ENCODE measurements at places on chromosomes 12 and 14. TPM values are rescaled to one million over a fixed set of nuclear protein-coding genes. Genes with fewer than 3 reads are reported as not detected.

GRCh38 chr12:26630546-26631027, 202.4 kb downstream of the ITPR2 start:
- H3K4me1 ChIP-seq, result peaks cover 9% of the 10 kb centered on the region
- DNase-seq, result no peak
- no peaks in the 10 kb centered on the region for H3K27me3 ChIP-seq
- peak overlapping the region; percentile 73 for H3K27ac ChIP-seq
- H3K36me3 ChIP-seq, result no peaks in the 10 kb centered on the region

- H3K27ac ChIP-seq, result no peak overlapping the region
- H3K4me3 ChIP-seq, result no peak overlapping the region
- H3K36me3 ChIP-seq, result no peaks in the 10 kb centered on the region
- no peaks in the 10 kb centered on the region for H3K27me3 ChIP-seq
- peaks cover 8% of the 10 kb centered on the region for H3K4me1 ChIP-seq
These were observed 80.3 kb downstream of the ESRRB start for GRCh38 chr14:76456200-76456599.

The GALNT16 gene
- 18.5 TPM for total RNA-seq

- no peak overlapping the region for H3K27ac ChIP-seq
- H3K4me1 ChIP-seq, result peaks cover 12% of the 10 kb centered on the region
- H3K4me3 ChIP-seq, result no peak overlapping the region
- no peak for DNase-seq
- no peaks in the 10 kb centered on the region for H3K36me3 ChIP-seq
These were observed 117.9 kb upstream of the SFSWAP start for GRCh38 chr12:131592972-131593371.

- DNase-seq, result no peak
- no peak overlapping the region for H3K4me3 ChIP-seq
- no peak overlapping the region for H3K27ac ChIP-seq
These were observed 53.1 kb downstream of the GUCY2C start for GRCh38 chr12:14643251-14643650.

GRCh38 chr14:72830786-72831594, 62.9 kb downstream of the DPF3 start:
- H3K36me3 ChIP-seq, result no peaks in the 10 kb centered on the region
- H3K4me3 ChIP-seq, result no peak overlapping the region
- H3K27ac ChIP-seq, result peak overlapping the region; percentile 17
- DNase-seq, result no peak
- H3K27me3 ChIP-seq, result peaks cover 6% of the 10 kb centered on the region
- peaks cover 9% of the 10 kb centered on the region for H3K4me1 ChIP-seq

GRCh38 chr12:124621296-124621660, 53.9 kb upstream of the NCOR2 start:
- no peak overlapping the region for H3K27ac ChIP-seq
- H3K4me3 ChIP-seq, result no peak overlapping the region
- peaks cover 6% of the 10 kb centered on the region for H3K27me3 ChIP-seq
- peaks cover 9% of the 10 kb centered on the region for H3K4me1 ChIP-seq
- DNase-seq, result no peak

The FNTB gene
- 37.3 TPM for total RNA-seq

The FGF6 gene
- total RNA-seq, result not detected

The SMIM41 gene
- not detected for total RNA-seq

DNA sequence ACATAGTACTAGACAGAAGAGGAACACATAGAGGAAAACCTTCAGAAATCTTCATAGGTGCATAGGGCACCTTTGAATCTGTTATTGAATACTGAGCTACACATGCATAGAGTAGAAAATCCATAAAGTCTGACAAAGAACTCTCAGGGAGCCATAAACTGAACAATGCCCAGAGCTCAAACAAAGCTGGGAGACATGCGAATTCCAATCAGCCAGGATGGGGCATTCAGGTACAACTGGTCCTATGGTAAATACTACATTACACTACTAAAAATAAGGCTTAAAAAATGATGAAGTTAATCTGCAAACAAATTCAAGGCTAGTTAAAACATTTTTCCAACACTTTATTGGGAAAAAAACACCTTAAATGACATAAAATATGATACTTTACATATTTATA, 259.7 kb downstream of the DIO2 start:
- H3K27me3 ChIP-seq, result no peaks in the 10 kb centered on the region
- H3K27ac ChIP-seq, result no peak overlapping the region
- no peak for DNase-seq
- no peaks in the 10 kb centered on the region for H3K4me1 ChIP-seq

DNA sequence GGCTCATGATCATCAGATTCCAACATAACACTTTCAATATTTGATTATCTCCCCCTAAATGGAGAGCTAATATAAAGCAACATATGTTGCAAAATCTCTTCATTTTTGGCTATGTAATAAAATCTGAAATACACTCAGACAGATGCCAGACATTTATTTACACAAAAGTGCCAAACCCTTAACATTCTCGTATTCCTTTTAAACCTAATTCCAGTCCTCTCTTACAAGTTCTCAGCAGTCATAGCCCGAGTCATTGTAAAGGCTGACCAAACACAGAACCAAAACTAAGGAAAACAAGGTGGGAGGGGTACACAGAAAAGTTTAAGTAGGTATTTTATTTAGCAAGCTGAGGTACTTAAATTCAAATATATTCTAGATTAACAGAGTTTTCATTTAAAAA, 81.4 kb downstream of the LRP6 start:
- H3K27me3 ChIP-seq, result no peaks in the 10 kb centered on the region
- peaks cover 42% of the 10 kb centered on the region for H3K4me1 ChIP-seq
- no peak overlapping the region for H3K4me3 ChIP-seq

The SLC25A21 gene
- total RNA-seq, result 2.2 TPM

GRCh38 chr14:71739273-71739990, 192.8 kb upstream of the RGS6 start:
- peaks cover 36% of the 10 kb centered on the region for H3K4me1 ChIP-seq
- no peak for DNase-seq
- no peaks in the 10 kb centered on the region for H3K27me3 ChIP-seq
- no peak overlapping the region for H3K4me3 ChIP-seq
- peaks cover 12% of the 10 kb centered on the region for H3K36me3 ChIP-seq

The CCDC177 gene
- 7.5 TPM for total RNA-seq

DNA sequence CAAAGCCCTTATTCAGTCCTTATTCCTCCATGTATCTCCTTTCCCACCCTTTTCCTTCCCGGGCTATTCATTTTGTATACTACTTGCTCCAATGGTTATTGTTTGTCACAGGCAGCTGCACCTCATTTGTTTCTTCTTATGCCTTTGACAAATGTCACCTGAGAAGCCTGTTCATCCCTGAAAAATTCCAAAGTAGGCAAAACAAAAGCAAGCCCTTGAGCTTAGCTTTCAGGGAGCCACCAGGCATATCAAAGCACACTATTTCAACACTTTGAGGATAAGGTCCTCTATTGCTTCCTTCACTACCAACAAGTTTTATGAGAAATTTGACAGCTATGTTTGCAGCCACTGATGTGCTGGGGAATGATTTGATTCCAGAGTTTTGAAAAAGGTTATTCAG, 738.7 kb upstream of the LMO3 start:
- no peaks in the 10 kb centered on the region for H3K27me3 ChIP-seq
- no peak overlapping the region for H3K4me3 ChIP-seq
- H3K36me3 ChIP-seq, result no peaks in the 10 kb centered on the region
- no peak overlapping the region for H3K27ac ChIP-seq
- DNase-seq, result no peak
- H3K4me1 ChIP-seq, result peaks cover 8% of the 10 kb centered on the region

GRCh38 chr12:45986641-45987339, 3.6 kb downstream of the SCAF11 start:
- peaks cover 4% of the 10 kb centered on the region for H3K27me3 ChIP-seq
- H3K4me1 ChIP-seq, result peaks cover 49% of the 10 kb centered on the region
- peak overlapping the region; percentile 71 for H3K4me3 ChIP-seq
- H3K27ac ChIP-seq, result no peak overlapping the region
- H3K36me3 ChIP-seq, result peaks cover 19% of the 10 kb centered on the region

The OR4K2 gene
- not detected for total RNA-seq

- H3K27ac ChIP-seq, result no peak overlapping the region
- no peaks in the 10 kb centered on the region for H3K27me3 ChIP-seq
- H3K4me1 ChIP-seq, result no peaks in the 10 kb centered on the region
- DNase-seq, result no peak
- no peaks in the 10 kb centered on the region for H3K36me3 ChIP-seq
- no peak overlapping the region for H3K4me3 ChIP-seq
These were observed 93.2 kb downstream of the GPR65 start for GRCh38 chr14:88098163-88098562.

The BCL11B gene
- 0.28 TPM for total RNA-seq

GRCh38 chr12:49049566-49050224, 10.9 kb downstream of the KMT2D start:
- no peaks in the 10 kb centered on the region for H3K4me1 ChIP-seq
- DNase-seq, result no peak
- H3K4me3 ChIP-seq, result no peak overlapping the region
- no peak overlapping the region for H3K27ac ChIP-seq
- peaks cover 16% of the 10 kb centered on the region for H3K36me3 ChIP-seq

- H3K36me3 ChIP-seq, result no peaks in the 10 kb centered on the region
- H3K27me3 ChIP-seq, result peaks cover 4% of the 10 kb centered on the region
- no peak overlapping the region for H3K27ac ChIP-seq
- H3K4me1 ChIP-seq, result no peaks in the 10 kb centered on the region
- DNase-seq, result no peak
These were observed 1.0 kb downstream of the KLHL33 start for GRCh38 chr14:20434701-20435581.

Measured in neural crest cell (in vitro differentiated cells).